ENCODE measurements at places on chromosomes 7 and 10.

GRCh38 chr10:126011995-126012394 is 115.6 kb downstream of the FANK1 start:
- DNase-seq, result no peak

DNA sequence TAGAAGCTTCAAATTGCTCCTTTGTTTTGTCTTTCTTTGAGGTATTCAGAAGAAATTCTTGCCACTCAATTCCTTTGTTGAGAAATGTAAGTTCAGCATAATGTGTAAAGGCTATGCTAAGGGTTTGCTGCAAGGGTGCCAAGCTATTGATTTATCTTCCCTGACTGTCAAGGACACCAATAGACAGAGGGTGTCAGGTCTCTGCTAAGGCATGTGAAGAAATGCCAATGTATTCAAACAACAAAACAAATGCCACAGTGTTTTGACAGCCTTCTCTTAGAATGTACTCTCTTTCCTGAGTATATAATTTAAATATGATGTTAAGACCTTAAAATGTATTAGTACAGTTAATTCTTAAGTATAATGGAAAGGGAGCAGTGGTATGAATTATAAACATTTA is 62.4 kb downstream of the LRGUK start:
- no peak for DNase-seq

GRCh38 chr7:36979810-36980248 is 255.5 kb upstream of the AOAH start:
- DNase-seq, result no peak

GRCh38 chr7:1964913-1965578 is 267.7 kb downstream of the MAD1L1 start:
- no peak for DNase-seq

- DNase-seq, result no peak
Observed at GRCh38 chr10:35579726-35580422, 25.3 kb upstream of the GJD4 start.

- DNase-seq, result no peak
Observed at GRCh38 chr7:5636914-5637313, 144.5 kb downstream of the RNF216 start.

DNA sequence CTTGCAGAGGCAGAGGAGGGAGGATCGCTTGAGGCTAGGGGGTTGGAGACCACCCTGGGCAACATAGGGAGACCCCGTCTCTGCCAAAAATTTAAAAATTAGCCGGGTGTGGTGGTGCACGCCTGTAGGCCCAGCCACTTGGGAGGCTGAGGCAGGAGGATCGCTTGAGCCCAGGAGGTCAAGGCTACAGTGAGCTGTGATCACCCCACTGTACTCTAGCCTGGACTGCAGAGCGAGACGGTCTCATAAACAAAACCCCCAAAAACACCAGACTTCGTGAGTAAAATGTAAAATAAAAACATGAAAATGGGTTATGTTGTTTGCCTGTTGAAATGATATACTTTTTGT is 699 bp downstream of the LHPP start:
- DNase-seq, result no peak

- DNase-seq, result no peak
Observed at GRCh38 chr7:36453769-36454168, 64.1 kb downstream of the ANLN start.

DNA sequence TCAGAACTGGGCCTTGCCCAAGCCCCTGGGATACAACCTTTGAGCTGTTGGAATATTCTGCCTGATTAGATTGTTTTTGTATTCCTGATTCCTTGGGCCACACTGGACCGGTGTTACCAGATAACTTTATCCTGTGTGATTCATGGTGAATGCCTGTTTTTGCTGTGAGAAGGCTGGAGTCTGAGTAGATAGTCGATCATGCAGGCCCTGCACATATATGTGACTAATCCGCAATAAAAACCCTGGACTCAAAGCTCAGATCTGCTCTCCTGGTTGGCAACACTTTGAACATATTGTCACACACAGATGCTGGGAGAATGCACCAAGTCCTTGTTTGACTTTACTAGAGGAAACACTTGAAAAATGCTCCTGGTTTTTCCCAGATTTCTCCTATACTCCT is 183.9 kb upstream of the MBL2 start:
- DNase-seq, result no peak

- DNase-seq, result no peak
Observed at GRCh38 chr7:16753932-16754855, 639 bp downstream of the TSPAN13 start.

DNA sequence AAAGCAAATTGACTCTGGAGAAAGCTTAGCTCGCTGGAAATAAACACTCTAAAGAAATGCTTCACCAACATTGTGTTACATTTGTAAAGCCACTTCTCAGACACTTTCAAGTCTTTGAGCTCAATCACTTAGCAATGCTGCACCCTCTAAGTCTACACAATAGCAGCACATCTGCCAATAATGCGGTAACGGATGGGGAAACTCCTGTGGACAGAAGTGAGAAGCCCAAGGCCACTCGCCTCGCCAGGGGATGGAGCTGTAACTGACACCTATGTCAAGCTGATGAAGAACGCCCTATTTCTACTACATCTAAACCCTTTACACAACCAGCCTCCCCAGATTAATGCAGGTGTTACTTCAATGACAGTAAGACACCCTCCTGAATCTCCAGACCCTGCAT is 167.7 kb downstream of the SFMBT2 start:
- DNase-seq, result no peak

- DNase-seq, result no peak
Observed at GRCh38 chr10:86968271-86968993, at the start of gene ADIRF. Gene ADIRF (plus strand): TSS chr10:86968482. CDS start chr10:86968545, 63 bp downstream.

DNA sequence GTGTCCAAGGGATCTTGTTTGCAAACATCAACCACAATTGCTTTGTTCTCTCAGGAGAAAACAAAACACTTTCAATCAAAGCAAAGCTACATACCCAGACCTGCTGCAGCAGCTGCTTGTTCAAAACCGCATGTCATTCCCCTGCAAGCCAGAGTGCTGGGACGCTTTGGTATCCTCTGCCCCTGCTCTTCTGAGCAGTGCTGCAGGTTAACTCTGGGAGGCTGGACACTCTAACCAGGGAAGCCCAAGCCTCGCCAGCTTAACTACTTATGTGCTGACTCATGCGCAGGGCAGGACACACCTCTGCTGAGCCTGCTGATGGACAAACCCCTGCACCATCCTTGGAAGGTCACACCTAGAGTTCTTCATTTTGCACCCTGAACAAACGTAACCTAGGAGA is 28.2 kb upstream of the ASAH2 start:
- DNase-seq, result no peak

GRCh38 chr7:82173400-82174021 is 270.1 kb downstream of the CACNA2D1 start:
- DNase-seq, result no peak

DNA sequence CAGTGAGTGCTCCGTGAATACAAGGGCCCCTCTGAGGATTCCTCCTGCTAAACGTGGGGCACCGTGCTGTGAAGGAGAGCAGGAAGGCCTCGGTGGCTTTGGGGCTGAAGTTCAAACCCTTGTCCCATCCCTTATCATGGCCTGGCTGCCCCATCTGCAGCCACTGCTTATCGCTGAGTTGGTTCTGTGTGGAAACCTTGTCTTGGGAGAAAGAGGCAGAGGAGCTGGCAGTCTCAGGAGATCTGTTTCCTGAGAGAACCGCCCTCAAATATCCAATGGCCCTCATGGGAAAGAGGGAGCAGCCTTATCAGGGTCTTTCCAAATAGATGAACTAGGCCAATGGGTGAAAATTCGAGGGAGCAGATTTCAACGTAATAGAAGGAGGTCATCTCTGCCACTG is 52.0 kb upstream of the NRF1 start:
- no peak for DNase-seq

DNA sequence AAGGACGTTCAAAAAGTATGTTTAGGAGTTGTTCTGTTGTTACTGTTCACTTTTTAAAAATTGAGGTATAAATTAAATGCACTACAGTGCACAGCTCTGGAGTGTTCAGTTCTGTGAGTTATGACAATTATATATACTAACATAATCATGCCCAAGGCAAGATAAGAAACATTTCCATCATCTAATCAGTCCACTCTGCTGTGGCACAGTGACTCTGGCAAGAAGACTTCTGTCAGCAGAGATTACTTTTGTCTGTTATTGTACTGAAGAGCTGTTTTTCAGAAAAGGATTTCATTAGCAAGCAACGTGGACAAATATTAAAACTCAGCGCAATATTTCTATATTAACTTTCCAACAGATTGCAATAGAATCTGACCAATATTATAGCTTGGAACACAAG is 32.0 kb downstream of the ICA1 start:
- no peak for DNase-seq

GRCh38 chr10:47165711-47166404 is 134.1 kb upstream of the GDF10 start:
- DNase-seq, result peak; percentile 27

DNA sequence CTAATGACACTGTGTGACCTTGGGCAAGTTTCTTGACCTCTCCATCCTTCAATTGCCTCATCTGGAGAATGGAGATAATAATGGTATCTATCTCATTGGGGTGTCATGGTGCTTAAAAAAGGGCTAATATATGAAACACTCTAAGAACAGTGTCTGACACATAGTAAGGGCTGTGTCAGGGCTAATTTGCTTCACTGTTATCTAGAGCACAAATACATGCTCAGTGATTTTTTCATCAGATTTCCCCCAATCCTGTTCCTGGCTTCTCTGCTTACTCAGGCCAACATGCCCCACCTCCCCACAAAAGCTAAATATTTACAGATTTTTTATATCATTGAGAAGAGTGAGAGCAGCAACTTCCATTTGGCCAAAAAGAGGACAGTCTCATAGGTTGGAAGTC is 20.6 kb downstream of the WIPF3 start:
- no peak for DNase-seq

GRCh38 chr10:4050061-4050460 is 265.1 kb upstream of the KLF6 start:
- no peak for DNase-seq

- no peak for DNase-seq
Observed at GRCh38 chr10:72308320-72308987, 34.7 kb downstream of the DDIT4 start.

- no peak for DNase-seq
Observed at GRCh38 chr7:7641129-7641663, 644 bp downstream of the UMAD1 start.

Data from stimulated activated CD4-positive, alpha-beta T cell treated with anti-CD3 and anti-CD28 coated beads, Interleukin-15, amount 100 ng/mL, for 1 hour (primary cell).